Sciatic nerve (tissue), 2 donors: ENCODE measurements at places on chromosomes 2 and 18. TPM values are rescaled to one million over a fixed set of nuclear protein-coding genes. Genes with fewer than 3 reads are reported as not detected.

Gene POTEJ
- not detected for total RNA-seq

Gene PLB1
- 5.5 TPM for total RNA-seq

Gene FZD7
- 13.0 TPM for total RNA-seq

Gene TMEM178A
- 6.6 TPM for total RNA-seq

Gene SOX11
- total RNA-seq = not detected

Gene MYO5B
- 9.9 TPM for total RNA-seq

Gene GALNT13
- total RNA-seq = 0.49 TPM

Gene ALPP
- not detected for total RNA-seq

Gene OBSL1
- total RNA-seq = 85.2 TPM

Gene TNFRSF11A
- total RNA-seq = 2.7 TPM
